Uterine smooth muscle cell (primary cell): ENCODE measurements at places on chromosomes 2 and 18. TPM values are rescaled to one million over a fixed set of nuclear protein-coding genes. Genes with fewer than 3 reads are reported as not detected.

Gene ALK
- under 0.01 TPM in 1 of 2 replicates, not detected in the other for total RNA-seq

Gene ROCK2
- total RNA-seq: 50.9 TPM in 2 replicates

Gene FBXO48
- 0.37 and 0.66 TPM in 2 replicates for total RNA-seq

Gene CYP27C1
- not detected in 2 replicates for total RNA-seq

Gene SAG
- total RNA-seq: not detected in 2 replicates

Gene ZC3H15
- 99.1 and 103 TPM in 2 replicates for total RNA-seq

Gene PSMA8
- not detected in 2 replicates for total RNA-seq

Gene SIX3
- under 0.01 TPM in 1 of 2 replicates, not detected in the other for total RNA-seq

Gene PSD4
- total RNA-seq: 5.1 and 10.0 TPM in 2 replicates

Gene MDH1B
- 0.44 and 1.6 TPM in 2 replicates for total RNA-seq

Gene DDX1
- total RNA-seq: 103 and 105 TPM in 2 replicates

Gene DYSF
- total RNA-seq: 0.66 and 1.00 TPM in 2 replicates

Gene CHRND
- total RNA-seq: not detected in 2 replicates

Gene LIMS4
- 10.0 and 12.5 TPM in 2 replicates for total RNA-seq

Gene ADAM23
- 9.9 and 10.5 TPM in 2 replicates for total RNA-seq

Gene HK2
- 43.2 and 55.9 TPM in 2 replicates for total RNA-seq
